ENCODE measurements at places on chromosomes 12 and 14. TPM values are rescaled to one million over a fixed set of nuclear protein-coding genes. Genes with fewer than 3 reads are reported as not detected.

GRCh38 chr14:73753124-73753886 is 39.1 kb upstream of the PNMA1 start:
- DNase-seq = peak; percentile 75

DNA sequence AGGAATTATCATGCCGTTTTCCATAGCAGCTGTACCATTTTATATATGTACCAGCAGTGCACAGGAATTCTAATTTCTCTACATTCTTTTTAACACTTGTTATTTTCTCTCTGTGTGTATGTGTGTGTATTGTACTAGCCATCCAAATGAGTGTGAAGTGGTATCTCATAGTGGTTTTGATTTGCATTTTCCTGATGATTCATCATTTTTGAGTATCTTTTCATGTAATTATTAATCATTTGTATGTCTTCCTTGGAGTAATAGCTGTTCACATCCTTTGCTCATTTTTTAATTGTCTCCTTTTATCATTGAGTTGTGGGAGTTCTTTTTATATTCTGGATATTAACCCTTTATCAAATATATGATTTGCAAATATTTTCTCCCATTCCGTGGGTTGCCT is 95.6 kb upstream of the MANSC4 start:
- DNase-seq = no peak

The RARG gene
- total RNA-seq = 2.7 TPM

The DHRS4 gene
- 57.7 TPM for total RNA-seq

The CRIP1 gene
- total RNA-seq = 1.8 TPM

The MTRFR gene
- total RNA-seq = 9.5 TPM

DNA sequence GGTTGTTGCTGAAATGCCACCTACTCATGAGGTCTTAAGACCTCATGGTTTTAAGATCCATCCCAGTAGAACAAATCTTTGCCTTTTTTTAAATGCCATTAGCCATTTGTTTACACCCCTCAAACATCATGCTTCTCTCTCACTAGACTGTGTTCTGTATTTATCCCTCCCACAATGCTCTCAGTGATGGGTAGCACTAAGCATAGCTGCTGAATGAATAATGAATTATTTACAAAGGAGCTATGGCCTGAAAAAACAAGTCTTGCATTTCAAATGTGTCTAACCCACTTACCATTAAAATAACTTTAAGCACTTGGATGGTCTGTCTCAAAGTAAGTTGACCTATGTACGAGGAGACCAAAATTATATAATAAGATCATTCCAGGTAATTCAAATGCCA is 334.5 kb downstream of the PAWR start:
- no peak for DNase-seq

The DDN gene
- 0.09 TPM for total RNA-seq
